ENCODE measurements at places on chromosomes 1 and 21. TPM values are rescaled to one million over a fixed set of nuclear protein-coding genes. Genes with fewer than 3 reads are reported as not detected.

SPRR2E gene
- not detected for polyA plus RNA-seq

DNA sequence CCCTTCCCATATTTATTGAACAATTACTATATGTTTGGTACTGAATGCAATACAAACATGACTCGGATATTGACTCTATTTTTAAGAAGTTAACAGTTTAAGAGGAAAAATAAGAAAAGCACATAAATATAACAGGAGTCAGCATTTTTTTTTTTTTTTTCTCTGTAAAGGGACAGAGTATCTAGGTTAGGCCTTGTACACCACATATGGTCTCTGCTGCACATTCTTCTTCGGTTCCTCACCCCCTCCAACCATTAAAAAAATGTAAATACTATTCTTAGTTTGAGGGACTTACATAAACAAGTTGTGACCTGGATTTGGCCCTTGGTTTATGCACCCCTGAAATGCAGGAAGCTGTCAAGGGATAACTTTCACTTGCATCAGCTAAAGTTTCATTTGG is 40.4 kb downstream of the PHC2 start:
- DNase-seq, result no peak

- peak; percentile 83 for DNase-seq
Measured at GRCh38 chr1:24928689-24929397, 1.2 kb downstream of the RUNX3 start.

AJAP1 gene
- polyA plus RNA-seq, result 0.26 TPM

ERRFI1 gene
- polyA plus RNA-seq, result 5.0 TPM

GSTM4 gene
- polyA plus RNA-seq, result 37.8 TPM

AGT gene
- 0.17 TPM for polyA plus RNA-seq

DNA sequence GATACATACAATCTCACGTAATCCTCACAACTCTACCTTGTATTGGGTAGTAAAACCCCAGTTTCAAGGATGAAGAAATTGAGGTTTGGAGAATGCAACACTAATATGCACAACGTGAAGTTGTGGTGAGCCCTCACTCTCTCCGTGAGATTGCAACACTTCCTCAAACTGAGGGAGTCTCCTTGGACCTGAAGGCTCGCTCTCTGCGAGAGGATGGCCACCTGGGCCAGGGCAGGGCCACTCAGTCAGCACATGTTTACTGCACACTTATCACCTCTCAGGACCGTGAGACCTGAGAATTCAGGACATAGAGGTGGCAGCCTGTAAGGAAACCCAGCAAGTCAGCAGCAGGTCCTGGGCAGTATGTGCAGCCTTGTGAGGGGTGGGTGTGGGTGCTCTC is 8.7 kb downstream of the SH3BP5L start:
- DNase-seq, result peak; percentile 83

CLCNKA gene
- 0.50 TPM for polyA plus RNA-seq

DNA sequence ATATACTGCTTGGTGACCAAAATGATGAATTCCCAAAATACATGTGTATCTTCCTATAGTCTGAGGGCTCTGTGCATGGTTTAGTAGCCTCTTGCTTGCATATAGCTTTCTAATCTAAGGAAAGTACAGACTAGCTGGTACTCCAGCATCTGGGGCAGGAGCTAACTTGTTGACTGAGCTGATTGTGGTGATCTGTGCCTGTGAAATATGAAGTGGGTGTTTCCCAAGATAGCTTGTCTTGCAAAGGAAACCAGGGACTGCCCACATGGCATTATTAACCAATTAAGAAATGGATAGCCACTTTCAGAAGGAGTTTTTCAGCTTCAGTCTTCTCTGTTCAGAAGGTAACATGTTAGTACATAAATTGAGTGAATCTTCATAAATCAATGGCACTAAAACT is 219.8 kb downstream of the NEGR1 start:
- DNase-seq, result no peak

DNA sequence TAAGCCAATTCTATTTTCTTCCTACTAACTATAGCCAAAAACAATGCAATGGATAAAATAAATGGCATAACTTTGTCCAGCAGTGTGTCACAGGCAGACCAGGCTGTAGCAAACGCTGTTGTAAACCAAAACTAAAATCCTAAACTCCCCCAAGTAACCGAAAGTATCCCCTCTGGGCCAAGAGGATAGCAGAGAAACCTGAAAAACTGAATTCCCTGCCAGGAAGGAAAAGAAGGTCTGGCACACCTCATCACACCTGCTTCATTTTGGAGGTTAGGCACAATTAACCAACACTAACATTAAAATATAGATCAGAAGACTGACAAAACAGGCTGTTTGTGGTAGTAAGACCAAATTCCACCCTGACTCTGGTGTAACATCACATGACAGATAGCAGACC is 356.8 kb upstream of the C1orf87 start:
- no peak for DNase-seq

- no peak for DNase-seq
Measured at GRCh38 chr1:184838504-184838951, 83.9 kb upstream of the EDEM3 start.

GRCh38 chr1:26786437-26787380 is 1.0 kb upstream of the PIGV start:
- peak; percentile 87 for DNase-seq

DNA sequence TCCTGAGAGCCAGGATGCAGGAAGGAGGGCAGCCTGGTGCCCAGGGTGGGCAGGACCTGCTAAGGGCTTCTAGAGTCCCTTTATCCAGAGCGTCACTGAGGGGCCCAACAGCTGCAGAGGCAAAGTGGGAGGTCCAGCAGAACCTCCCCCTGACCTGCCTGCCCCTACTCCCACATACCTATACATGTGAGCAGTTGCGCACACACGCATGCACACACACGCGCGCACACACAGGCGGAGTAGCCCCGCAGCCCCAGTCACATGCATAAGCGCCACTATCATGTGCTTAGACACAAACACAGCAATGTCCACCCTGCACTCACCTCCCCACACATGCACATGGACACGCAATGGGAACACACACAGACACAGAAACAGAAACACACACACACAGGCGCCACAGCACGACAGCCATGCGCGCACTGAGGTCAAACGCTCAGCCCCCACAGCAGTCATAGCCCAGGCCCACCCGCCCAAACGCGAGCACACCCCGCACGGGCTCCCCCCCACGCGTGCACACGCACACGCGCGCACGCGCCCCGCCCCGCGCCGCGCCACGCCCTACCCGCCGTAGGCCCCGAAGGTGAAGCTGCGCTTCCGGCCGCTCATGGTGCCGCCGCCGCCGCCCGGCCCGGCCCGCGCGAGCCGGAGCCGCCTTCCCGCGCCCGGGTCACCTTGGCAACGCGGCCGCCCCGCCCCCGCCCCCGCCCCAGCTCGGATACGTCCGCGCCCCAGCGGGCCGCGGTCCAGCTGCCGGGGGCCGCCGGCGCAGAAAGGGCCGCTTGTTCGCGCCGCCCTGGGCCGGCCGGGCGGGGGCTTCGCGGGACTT is 17.7 kb downstream of the RAP1GAP start:
- peak; percentile 84 for DNase-seq

GRCh38 chr1:55868026-55868425 is 652.9 kb upstream of the USP24 start:
- no peak for DNase-seq

PDE9A gene
- 18.2 TPM for polyA plus RNA-seq

MYOM3 gene
- 0.06 TPM for polyA plus RNA-seq

DNA sequence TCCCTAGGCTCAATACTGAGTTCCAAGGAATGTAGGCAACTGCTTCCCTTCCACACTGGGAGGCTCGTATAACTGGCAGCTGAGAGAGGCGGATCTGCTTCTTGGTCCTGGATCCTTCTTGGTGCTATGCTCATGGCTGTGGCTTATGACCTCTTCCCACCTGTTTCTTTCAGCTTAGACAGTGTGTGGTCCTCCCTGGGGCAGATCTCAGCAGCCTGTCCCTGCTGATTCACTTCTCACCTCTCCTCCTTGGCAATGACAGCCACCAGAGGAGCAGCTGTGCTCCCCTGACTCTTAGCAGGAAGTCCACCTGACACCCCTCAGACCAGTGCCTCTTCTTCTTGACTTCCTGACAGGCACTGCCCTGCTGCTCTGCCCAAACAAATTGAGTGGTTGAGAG is 75.1 kb upstream of the PTGFRN start:
- DNase-seq, result no peak

- no peak for DNase-seq
Measured at GRCh38 chr1:154353966-154354365, 28.6 kb downstream of the ATP8B2 start.

GRCh38 chr1:205543351-205544301 is 39.2 kb downstream of the CDK18 start:
- peak; percentile 84 for DNase-seq
